Ureter (tissue), 1 donor: ENCODE measurements at places on chromosomes 7 and 10.
A peak's percentile ranks its signal among the peaks of the same experiment; 100 is the strongest.

DNA sequence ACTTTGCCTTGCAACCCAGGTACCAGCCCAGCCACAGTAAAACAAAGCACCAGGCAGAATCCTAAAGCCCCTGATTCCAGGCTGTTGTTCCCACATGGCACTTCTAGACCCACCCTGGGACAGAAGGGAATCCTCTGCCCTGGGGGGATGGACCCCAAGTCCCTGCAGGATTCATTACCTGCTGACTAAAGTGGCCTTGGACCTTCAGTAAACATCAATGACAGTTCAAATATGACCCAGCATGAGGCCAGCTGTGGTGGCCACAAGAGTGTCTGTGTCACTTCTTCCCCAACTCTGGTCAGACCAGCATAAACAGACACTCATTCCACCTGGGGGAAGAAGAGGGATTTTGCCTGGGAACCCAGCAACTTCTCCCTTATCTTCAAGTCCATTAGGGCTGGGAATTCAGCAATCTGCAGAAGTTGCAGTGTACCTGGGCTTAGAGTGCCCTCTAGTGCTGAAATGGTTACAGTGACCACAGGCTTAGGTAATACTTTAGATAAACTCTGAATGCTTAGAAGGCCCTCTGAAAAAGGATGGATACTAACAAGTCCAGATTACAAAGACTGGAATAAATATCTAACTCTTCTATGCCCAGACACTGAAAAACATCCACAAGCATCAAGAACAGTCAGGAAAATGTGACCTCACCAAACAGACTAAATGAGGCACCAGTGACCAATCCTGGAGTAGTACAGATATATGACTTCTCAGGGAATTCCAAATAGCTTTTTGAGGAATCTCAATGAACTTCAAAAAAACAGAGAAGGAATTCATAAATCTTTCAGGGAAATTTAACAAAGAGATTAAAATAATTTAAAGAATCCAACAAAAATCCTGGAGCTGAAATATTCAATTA is 108.5 kb upstream of the TMEM168 start:
- DNase-seq = no peak

GRCh38 chr10:121680879-121681655 is 82.8 kb upstream of the FGFR2 start:
- no peak for DNase-seq

DNA sequence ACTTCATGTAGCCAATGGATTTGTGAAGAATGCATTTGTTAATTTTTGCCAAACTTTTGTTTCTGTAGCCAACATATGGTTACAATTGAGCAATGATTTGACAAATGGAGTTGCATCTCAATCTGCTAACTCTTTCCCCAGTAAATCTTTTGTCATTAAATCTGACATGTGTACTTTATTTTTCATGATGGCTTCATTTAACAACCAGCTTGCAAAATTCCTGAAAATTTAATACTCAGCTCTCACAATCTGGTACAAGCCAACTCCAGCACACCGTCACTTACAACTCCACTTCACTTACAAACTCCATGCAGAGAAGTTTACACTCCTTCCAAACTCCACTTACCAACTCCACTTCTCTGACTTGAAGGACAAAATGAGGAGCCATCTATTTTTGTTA is 26.5 kb upstream of the HIBADH start:
- no peak for DNase-seq

DNA sequence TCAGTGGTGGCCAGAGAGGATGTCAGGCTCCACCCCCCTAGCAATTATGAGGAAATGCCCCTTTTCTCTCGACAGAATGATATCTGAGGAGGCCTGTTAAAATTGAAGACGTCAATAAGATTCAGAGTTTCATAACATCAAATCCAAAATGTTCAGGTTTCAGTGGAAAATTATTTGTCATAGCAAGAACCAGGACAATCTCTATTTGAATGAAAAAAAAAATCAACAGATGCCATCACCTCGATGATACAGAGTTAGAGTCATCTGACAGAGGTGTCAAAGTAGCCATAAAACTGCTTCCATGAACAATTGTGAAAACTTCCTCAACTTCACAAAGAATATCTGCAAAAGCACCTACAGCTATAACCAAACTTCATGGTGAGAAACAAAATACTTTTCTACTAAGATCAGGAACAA is 7.7 kb downstream of the TMEM273 start:
- DNase-seq = no peak

- DNase-seq = no peak
Observed at GRCh38 chr10:114486938-114487814, 82.9 kb upstream of the AFAP1L2 start.

DNA sequence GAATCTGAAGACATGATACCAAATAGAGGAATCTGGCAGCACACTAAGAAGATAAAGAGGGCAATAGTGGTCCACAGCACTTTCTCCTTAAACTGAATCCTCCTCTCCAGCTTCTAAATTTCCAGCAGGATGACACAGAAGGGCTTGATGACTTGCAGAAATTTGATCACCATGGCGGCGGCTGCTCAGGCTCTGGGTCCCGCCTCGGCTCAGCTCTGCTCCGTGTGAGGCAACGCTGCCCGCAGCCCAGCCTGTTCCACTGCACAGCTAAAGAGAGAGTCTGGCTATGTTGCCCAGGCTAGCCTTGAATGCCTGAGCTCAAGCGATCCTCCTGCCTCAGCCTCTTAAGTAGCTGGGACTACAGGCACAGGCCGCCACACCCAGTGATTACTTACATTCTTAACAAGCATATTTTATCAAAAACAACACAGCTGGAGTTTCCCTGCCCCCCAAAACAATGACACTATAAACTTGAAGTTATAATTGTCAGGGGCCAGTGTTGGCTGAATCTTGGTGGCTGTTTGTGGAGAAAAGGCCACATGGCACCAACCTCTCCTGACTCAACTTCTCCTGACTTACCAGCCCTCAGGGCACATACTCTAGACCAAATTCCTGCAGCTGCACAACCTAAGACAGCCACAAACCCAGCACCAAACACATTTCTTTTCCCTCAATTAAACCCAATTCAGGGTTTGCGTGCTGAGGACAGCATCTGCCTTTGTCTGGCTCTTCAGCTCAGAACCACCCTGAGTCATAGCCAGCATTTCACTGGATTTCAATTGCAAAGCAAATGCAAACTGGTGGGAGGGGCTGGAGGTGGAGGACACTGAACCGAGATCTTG is 11.6 kb upstream of the TNPO3 start:
- DNase-seq = no peak

DNA sequence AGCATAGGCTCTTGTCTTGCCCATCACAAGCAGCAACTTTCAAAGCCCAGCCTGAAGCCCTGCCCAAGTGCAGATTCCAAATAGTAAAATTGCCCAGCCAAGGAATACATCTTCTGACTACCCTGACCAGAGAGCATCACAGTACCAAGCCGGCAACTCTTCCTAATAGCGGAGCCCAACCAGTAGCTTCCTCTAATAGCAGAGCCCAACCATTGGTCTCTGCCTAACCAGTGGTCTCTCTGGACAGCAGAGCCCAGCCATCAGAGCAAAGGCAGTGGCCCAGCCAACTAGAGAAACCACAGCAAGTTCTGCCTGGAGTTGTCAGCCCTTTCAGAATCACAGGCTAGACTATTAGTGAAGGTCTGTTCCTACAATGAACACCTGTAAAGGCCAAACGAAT is 285.6 kb downstream of the HGF start:
- peak; percentile 54 for DNase-seq

DNA sequence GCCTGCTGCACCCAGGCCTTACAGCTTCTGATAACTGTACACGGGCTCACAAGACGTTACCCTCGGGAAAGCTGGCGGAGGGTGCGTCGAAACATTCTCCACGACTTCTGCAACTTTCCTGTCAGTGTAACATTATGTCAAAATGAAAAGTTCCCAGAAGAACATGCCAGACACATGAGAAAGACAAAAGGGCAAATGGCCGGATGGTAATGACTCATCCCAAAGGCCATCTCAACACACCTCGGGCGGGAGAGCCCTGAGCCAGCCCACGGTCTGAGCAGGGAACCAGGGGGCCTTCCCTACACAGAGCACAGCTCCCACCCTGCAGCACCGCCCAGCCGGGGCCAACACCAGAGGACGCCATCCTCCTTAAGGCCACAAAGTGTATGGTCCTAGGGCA is 118.7 kb downstream of the MAD1L1 start:
- no peak for DNase-seq

DNA sequence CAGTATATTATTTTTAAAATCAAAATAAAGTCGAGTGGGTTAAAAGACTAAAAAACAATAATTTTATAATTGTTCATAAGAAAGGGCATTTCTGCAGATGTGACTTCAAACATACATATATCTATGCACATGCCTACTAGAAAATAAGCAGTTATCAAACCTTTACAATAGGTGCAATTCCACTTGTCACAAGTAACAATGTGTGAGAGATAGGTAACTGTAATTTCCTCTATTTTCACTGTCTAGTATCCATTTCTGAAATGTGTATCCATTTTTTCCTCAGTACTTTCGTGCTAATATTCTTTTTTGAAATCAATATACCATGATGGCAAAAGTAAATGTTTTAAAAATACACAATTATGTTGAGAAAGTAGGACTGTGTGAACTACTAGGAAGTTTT is 96.9 kb upstream of the GNAI1 start:
- DNase-seq = no peak

DNA sequence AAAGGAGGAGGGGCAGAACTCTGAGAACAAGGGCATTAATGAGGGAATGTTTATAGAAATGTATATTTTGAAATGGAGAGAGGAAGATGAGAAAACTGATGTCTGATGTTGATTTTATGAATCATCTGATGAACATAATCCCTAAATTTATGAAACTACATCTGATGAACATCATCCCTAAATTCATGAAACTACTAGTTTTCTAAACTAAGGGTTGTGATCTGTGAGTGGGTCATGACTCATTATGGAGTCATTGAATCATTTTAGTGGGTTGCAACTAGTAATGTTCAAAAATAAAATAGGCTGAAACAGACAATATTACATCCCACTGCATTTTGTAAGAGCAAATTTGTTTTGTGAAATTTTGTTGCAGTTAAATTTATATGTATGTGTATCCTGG is 442.6 kb upstream of the TEX47 start:
- no peak for DNase-seq

GRCh38 chr10:126169899-126170298 is 218.4 kb downstream of the ADAM12 start:
- DNase-seq = no peak

GRCh38 chr10:63574011-63574410 is 52.8 kb downstream of the REEP3 start:
- DNase-seq = no peak

GRCh38 chr7:43869006-43869866 is at the start of gene MRPS24:
Gene MRPS24 (minus strand): TSS chr7:43869517. CDS start chr7:43869495, 22 bp downstream.
- DNase-seq = peak; percentile 96

- DNase-seq = no peak
Observed at GRCh38 chr7:41085244-41085643, 617.6 kb downstream of the INHBA start.

- no peak for DNase-seq
Observed at GRCh38 chr7:134329614-134330346, 13.1 kb upstream of the SLC35B4 start.

DNA sequence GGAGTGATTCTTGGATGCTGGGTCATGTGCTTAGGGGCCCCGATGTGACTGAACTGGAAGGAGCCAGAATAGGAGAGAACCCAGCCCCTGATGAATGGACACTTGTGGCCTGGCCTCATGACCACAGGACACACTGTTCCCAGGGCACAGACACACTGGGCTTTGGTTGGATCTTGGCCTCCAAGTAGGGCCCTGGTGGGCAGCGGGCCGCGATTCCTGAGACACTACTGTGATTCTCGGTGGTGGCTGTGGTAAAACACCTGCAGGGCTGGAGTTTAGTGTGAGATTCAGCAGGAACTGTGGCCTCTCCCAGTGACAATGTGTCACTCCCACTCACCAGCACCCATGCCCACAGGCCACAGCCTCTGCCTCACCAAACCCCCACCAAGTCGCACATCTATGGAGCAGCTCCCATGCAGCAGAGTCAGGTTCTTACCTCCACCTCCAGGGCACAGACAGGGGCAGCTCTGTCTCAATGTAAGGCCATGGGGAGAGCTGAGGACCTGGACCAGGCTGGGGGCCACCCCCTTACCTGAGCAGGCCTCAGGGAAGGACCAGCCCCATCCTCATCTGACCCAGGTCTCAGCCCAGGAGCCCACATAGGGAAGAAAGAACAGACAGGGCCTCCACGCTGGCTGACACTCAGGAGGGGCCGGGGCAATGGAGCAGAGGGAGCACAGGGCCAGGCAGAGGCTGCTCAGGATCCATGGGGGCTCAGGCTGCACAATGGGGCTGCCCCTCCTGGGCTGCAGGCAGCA is 33.2 kb upstream of the ZNF716 start:
- no peak for DNase-seq

- DNase-seq = no peak
Observed at GRCh38 chr7:7051206-7051877, 131.0 kb upstream of the C1GALT1 start.

GRCh38 chr10:124298891-124299290 is 119.8 kb downstream of the OAT start:
- DNase-seq = no peak

GRCh38 chr7:156380261-156380660 is 260.3 kb upstream of the RNF32 start:
- DNase-seq = peak; percentile 63

DNA sequence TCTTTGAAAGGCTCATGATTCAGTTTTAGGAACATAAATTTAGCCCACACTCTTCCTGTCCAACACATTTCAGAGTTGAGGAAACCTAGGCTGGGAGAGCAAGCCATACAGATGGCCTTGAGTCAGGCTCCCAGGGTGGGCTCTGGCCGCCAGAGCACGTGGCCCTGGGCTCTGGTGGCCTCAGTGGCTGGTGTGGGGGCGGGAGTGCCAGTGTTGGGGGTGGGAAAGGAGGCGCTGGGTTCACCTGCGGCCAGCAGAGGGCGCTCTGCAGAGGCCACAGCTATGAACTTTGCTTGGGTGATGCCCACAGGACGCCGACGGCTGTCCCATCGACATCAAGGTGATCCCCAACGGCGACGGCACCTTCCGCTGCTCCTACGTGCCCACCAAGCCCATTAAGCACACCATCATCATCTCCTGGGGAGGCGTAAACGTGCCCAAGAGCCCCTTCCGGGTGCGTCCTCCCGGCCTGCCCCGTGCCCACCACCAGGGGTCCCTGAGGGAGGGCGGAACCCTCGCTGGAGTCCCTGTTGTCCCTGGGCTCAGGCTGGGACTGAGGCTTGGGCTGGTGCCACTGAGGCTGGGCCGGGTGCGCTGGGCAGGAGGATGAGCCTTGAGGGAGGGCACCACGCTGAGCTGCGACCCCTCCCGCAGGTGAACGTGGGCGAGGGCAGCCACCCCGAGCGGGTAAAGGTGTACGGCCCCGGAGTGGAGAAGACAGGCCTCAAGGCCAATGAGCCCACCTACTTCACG is 11.9 kb downstream of the FLNC start:
- no peak for DNase-seq

DNA sequence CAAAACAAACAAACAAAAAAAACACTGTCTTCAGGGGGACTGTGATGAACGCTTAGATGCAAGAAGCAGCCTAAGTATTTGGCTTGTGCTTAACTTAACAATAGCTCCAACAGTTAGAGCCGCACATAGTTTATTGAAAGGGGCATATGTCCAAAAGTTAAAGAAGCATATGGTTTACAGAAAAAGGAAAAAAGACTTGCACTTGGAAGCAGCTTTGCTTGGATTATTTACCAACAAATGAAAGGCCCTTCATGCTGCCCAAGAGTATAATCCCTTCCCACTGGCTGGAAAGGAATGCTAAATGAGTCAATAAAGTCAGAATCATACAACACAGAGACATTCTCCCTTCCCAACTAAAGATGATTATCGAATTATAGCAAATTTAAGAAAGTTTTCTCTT is 77.9 kb downstream of the GLI3 start:
- DNase-seq = no peak
